ENCODE measurements at places on chromosomes 13 and 19.

DNA sequence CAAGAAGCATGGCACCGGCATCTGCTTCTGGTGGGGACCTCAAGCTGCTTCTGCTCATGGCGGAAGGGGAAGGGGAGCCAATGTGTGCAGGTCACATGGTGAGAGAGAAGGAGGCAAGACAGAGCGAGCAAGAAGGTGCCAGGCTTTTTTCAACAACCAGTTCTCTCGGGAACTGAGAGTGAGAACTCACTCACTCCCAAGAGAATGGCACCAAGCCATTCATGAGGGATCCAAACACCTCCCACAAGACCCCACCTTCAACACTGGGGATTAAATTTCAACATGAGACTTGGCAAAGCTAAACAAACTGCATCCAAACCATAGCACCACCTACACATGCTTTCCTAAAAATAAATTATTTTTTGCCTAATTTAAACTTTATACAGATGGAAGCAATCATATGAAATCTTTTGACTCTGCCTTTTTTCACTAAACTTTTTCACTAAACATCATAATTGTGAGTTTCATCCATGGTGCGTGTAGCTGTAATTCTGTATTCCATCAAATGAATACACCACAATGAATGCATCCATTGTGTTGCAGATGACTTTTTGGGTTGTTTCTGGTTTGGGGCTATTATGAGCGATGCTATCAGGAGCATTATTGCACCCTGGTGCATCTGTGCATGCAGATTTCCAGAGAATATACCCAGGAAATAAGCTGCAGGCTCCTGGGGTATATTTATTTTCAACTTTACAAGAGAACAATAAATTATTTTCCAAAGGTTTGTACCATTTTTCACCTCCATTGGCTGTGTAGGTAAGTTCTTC lies 14.6 kb upstream of the IPO5 start:
- no peak for DNase-seq

GRCh38 chr13:50149932-50150331 lies 134.7 kb downstream of the KCNRG start:
- no peak for DNase-seq

GRCh38 chr19:45780146-45780447 lies 2.2 kb downstream of the DMPK start:
- no peak for DNase-seq

DNA sequence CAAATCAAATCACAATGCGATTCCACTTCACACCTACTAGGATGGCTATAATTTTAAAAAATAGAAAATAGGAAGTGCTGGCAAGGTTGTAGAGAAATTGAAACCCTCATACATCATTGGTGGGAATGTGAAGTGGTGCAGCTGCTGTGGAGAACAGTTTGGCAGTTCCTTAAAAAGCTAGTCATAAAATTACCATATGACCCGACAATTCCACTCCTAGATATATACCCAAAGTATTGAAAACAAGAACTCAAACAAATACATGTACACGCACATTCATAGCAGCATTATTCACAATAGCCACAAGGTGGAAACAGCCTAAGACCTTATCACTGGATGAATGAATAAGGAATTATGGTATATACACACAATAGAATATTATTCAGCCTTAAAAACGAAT lies 12.0 kb downstream of the HMGB1 start:
- DNase-seq = no peak

- DNase-seq = no peak
Observed at GRCh38 chr13:29103065-29103800, 283.1 kb downstream of the MTUS2 start.

DNA sequence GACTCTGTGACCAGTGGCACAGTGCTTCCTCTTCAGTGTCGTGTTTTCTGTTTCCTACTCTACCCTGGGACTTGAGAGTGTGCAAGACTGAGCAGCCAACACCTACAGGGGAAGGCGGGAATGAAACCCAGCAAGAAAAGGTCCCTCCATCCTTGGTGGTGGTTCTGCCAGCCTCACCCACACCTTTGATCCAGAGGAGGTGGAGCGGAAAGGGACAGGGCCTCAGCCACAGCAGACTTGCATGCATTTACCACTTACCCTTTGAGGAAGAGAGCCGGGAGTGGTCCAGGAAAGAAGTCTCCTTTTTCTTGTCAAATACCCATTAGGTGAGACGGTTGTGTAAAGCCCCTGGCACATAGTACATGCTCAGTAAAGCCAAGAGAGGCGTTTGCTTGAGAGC lies 164.8 kb upstream of the ZNF536 start:
- DNase-seq = no peak
